ENCODE measurements at places on chromosomes 1 and 21.
A peak's percentile ranks its signal among the peaks of the same experiment; 100 is the strongest.

DNA sequence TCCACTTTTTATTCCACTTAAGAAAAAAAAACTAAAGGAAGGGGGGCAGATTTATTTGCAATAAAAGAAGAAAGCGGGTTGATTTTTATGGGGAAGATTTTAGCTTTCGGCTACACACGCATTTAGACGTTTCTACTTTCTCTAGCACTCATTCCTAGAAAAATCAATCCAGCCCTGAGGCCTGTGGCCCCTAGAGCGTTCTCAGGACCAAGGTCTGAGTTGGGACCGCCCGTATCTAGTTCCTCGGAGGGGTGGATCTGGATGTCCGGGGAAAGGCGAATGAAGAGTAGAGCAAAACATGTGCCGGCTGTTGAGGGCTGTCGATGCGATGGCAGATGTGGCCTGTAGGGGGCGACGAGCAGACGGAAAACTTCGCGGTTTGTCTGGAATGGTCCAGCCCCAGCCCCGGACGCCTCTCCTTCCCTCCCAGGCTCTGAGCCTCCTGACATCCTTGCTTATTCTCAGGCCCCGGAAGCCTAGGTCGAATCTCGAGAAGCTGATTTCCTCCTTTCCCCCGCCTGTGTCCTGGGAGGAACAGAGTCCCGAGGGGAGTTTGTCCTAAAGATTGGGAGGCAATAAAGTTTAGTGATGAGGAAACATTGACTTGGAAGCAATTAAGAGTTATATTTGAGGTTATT, 5.2 kb downstream of the FOXD3 start:
- peak; percentile 93 for DNase-seq

DNA sequence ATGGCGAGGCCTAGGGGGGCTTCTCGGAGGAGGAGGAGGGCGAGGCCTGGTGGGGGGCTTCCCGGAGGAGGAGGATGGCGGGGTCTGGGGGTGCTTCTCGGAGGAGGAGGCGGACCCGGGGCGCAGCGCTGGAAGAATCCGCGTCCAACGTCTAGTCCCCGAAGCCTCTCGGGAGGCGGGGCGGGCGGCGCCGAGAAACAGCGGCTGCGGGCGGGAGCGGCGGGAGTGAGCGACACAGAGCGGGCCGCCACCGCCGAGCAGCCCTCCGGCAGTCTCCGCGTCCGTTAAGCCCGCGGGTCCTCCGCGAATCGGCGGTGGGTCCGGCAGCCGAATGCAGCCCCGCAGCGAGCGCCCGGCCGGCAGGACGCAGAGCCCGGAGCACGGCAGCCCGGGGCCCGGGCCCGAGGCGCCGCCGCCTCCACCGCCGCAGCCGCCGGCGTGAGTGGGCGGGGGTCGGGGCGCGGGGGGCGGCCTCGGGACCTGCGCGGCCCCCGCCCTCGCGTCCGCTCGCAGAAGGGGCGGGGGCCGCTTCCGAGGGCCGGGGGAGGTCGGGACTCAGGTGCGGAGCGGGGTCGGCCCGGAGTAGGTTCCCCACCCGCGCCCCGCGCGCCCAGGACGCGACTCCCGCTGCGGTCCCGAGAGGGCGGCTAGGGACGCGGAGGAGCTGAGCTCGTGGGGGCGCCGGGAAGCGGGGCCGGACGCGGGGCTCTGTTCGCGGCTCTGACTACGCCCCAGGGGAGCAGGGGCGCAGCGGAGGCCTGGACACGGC, at the start of gene KLHL17:
Gene KLHL17 (plus strand): TSS at position 222 of the 769 bp plus-strand sequence. CDS start 110 bp downstream, at position 332.
- DNase-seq, result no peak

DNA sequence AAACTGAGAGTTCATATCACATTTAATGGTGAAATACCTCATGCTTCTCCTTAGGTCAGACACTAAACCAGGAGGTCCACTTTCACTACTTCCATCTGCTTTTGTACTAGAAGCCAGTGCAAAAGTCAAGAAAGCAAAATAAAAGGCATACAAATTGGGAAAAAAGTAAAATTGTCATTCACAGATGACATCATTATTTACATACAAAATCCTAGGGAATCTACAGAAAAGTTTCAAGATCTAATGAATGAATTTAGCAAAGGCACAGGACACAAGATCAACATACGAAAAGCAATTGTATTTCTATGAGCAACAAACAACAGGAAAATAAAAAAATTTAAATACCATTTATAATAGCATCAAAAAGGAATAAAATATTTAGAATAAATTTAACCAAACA, 41.5 kb downstream of the LYST start:
- DNase-seq, result no peak

DNA sequence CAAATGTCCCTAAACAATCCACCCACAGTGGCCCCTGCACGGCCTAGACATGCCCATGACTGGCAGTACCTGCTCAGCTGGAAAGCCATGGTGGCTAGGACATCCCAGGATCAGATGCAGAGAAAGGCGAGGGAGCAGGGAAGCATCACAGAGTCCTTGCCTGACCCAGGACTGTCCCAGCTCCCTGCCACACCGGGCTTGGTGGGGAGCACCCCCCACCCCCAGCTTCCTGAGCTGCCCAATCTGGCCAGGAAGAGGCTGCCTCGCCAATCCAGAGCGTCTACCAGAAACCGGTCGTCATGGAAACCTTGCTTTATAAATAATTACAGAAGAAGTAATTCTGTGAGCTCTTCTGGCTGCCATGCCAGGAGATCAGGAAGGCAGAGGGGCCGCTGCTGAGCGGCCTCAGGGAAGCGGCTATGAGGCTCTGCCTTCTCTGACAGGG, 34.8 kb downstream of the ACOT7 start:
- DNase-seq, result no peak

- peak; percentile 61 for DNase-seq
Measured at GRCh38 chr1:209850342-209850979, 22.7 kb downstream of the UTP25 start.

DNA sequence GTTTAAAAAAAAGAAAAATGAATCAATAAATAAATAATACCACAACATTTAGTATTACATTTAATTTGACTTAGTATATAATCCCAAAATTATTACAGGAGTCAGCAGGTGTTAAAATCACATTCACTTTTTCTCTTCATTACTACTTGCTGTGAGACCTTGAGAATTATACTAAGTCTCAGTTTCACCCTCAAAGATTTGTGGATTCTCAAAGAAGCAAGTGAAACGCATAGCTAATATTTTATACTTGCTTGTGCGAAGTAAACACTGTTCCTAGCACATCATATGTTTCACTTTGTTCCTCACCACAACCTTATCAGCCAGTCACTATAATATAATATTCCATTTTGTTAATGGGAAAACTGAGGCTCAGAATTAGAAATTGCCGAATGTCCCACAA, 4.0 kb downstream of the CLCA1 start:
- no peak for DNase-seq

DNA sequence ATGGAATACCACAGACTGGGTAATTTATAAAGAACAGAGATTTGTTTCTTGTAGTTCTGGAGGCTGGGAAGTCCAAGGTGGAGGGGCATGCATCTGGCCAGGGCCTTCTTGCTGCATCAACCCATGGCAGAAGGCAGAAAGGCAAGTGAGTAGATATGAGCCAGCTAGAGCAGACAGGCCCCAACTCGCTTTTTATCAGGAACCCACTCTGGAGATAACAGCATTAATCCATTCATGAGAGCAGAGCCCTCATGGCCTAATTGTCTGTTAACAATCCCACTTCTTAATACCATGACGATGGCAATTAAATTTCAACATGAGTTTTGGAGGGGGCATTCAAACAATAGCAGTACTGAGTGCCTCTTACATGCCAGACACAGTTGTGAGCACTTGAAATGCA, 87.2 kb upstream of the SOX13 start:
- no peak for DNase-seq

- DNase-seq, result no peak
Measured at GRCh38 chr1:5447503-5447960, 544.7 kb downstream of the NPHP4 start.

GRCh38 chr1:4515727-4516289, 138.6 kb upstream of the AJAP1 start:
- no peak for DNase-seq

GRCh38 chr21:38220270-38220737, 36.5 kb upstream of the KCNJ15 start:
- DNase-seq, result no peak

- peak; percentile 40 for DNase-seq
Measured at GRCh38 chr1:94481473-94481933, 60.1 kb downstream of the F3 start.

DNA sequence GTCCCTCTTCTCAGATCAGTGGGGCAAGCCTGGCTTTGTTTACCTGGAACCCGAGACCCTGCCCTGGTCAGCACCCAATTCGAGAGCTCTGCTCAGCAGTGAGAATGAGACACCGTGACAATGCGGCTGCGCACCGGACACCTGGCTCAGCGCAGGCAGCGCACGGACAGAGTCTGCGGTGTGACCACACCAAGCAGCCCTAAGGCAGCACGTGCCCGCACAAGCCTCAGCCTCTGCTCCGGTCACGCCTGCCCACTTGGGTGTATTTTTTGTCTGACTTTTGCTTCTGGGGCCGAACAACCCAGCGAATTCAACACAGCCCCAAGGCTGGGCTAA, 4.7 kb downstream of the KRTAP10-8 start:
- no peak for DNase-seq

DNA sequence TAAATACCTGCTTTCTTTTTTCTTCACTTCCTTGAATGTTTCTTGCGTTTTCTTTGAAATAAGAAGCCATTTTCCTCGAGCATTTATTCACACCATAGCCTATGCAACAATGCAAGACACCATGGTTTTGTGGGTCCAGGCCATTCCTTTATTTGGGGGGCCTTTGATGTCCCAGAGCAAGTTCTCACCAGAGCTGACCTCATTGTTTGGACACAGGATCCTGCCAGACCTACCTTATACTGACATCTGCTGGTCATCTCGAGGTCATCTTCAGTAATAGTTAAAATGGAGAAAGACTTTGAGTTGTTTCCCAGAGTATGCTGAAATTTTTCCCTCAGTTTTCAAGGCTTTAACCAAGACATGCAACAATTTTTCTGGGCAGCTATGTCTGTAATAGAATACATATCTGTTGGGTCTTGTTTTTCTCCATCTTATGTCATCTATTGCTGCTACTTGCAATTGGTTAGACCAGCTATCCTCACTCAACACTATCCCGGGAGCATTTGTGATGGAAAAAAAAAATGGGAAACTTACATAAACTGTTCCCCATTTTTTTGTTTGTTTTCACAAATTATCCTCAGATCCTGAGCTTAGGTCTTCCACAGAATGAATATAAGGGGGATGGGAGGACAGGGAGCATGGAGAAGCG, 34.0 kb upstream of the BACE2 start:
- peak; percentile 40 for DNase-seq

- DNase-seq, result no peak
Measured at GRCh38 chr1:5770981-5771765, 221.1 kb downstream of the NPHP4 start.

- DNase-seq, result no peak
Measured at GRCh38 chr1:42966688-42967612, 8.3 kb upstream of the SLC2A1 start.

DNA sequence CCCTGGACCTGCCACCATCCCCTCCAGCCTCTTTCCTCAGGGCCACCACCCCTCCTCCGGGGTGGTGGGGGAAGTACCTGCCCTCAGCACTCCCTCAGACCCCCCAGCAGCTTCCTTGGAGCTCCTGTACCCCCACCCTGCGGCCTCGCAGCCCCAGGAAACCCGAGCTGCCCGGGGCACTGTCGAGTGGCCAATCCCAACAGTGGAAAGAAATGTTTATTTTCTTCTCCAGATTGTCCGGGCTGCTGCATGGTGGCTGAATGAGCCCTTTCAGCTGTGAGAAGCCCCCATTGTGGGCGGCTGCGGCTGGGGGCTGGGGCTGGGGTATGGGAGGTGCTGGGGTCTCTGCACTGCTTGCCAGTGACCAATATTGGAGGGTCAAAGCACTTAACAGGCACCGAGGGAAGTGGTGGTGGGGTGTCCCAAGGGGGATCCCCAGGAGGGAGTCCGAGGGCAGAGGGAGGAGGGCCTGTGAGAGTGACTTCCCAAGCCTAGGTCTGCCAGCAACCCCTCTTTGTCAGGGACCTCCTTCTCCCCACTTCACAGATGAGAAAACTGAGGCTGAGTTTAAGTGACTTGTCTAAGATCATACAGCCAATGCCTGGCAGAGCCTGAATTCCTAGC, 25.2 kb downstream of the RUNX3 start:
- no peak for DNase-seq

- no peak for DNase-seq
Measured at GRCh38 chr1:96918406-96918805, 196.8 kb downstream of the PTBP2 start.
